RCC 7860 (cell line): ENCODE measurements at places on chromosomes 13 and 19.

GRCh38 chr19:11361037-11361770, 6.0 kb downstream of the PLPPR2 start:
- DNase-seq, result no peak

DNA sequence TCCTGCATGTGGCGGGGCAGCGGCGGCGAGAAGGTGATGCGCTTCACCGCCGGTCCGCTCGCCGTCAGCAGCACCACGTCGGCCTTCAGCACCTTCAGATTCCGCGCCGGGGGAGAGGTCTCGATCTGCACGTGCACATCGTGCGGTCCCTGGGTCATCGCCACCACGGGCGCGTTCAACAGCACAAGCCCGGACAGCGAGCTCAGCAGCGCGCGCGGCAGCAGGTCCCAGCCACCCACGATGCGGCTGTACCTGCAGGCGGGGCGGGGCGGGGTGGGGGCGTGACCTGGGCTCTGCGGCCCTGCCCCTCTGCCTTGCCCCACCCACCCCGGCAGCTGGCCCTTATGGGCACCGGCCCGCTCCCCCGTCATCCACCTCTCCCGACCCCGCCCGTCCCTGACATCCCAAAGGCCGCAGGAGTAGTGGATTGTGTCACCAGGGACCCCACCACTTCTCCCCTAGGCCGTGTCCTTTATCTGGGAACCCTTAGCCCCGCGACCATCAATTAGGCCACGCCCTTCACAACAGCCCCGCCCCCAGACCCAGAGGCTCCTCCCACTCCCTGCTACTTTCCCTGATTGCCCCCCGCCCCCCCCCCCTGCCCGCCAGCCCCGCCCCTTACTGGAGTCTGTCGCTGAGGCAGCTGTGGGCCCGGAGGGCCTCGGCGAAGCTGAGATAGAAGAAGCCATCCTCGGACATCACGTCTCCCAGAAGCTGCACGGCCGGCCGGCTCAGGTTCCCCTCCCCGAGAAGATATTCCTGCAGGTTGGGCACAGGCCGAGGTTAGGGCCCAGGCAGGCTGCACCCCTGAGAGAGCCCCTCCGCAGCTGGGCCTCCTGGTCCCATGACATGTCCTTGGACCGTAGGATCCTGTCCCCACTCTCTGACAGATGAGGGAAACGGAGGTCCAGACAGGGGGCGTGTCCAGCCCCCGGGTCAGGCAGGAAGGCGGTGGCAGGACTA, 6.1 kb downstream of the IL4I1 start:
- no peak for DNase-seq

DNA sequence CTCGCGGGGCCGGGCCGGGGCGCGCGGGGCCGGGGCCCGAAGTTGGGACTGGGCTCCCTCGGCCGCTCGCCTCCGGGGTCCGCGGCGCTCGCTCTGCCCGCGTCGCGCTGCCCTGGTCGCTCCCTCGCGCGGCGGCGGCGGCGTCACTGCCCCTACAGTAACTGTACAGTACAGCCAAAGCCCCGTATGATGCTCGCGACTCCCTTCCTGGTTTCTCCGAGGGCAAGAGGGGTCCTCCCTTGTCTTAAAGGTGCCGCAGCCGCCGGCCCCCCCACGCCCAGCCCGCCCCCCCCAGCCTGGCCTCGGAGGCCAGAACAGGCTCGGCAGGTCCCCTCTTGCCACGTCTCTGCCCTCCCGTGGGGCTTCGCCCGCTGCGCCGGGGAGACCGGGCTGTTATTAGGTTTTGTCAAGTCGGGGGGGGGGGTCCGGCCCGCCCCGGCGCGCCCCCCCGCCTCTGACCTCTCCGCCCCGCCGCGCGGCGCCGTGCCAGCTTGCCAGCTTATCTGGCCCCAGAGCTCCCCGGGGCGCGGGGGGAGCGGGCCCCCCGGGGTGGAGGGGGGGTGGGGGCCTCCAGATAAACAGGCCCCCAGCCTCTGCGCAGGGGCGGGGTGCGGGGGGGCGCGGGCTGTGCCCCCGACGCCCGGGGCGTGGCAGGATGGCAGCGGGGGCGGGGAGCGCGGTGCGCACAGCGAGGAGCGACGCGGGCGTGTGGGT, at the start of gene ZBTB7A:
Gene ZBTB7A, minus strand, starts transcription at position 218 of the 714 bp plus-strand sequence. CDS start 11,667 bp downstream, outside the sequence.
- DNase-seq, result peak; percentile 63

- no peak for DNase-seq
Observed at GRCh38 chr13:35768073-35768472, 291.6 kb upstream of the MAB21L1 start.

GRCh38 chr13:113969973-113970611, 3.8 kb downstream of the C13orf46 start:
- DNase-seq, result no peak
